ENCODE measurements at places on chromosomes 6 and 20. TPM values are rescaled to one million over a fixed set of nuclear protein-coding genes. Genes with fewer than 3 reads are reported as not detected.

DNA sequence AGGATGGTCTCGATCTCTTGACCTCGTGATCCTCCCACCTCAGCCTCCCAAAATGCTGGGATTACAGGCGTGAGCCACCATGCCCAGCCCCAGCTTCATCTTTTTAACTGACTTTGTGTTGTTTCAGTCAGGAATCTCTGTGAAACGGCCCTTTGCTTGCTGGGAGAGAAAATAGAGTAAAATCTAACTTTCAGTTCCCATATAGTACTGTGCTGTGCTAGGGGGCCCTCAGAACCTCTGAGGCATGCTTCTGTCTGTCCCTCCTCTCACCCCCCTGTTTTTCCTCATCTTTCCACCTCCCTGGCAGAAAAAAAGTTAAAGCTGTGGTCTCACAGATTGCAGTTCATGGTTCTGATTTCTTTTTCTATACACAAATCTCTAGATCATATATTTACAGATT is 48.4 kb downstream of the LRP11 start:
- DNase-seq, result no peak

DNA sequence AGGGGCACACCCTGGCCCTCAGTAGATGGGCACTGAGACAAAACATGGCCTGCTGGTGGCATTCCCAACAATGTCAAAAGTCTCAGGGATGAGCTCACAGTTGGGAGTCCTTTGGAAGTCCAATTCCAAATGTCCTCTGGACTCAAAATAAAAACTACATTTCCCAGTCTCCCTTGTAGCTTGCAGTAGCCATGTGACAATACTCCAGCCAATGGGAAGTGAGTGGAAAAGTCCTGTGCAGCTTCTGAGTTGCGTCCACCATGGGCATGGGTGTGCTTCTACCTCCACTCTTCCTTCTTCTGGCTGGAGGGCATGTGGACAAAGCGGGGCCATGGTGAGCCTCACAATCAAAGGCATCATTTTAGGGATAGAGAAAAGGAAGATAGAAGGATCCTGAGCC is 5.8 kb upstream of the ADAM33 start:
- DNase-seq, result no peak

DNA sequence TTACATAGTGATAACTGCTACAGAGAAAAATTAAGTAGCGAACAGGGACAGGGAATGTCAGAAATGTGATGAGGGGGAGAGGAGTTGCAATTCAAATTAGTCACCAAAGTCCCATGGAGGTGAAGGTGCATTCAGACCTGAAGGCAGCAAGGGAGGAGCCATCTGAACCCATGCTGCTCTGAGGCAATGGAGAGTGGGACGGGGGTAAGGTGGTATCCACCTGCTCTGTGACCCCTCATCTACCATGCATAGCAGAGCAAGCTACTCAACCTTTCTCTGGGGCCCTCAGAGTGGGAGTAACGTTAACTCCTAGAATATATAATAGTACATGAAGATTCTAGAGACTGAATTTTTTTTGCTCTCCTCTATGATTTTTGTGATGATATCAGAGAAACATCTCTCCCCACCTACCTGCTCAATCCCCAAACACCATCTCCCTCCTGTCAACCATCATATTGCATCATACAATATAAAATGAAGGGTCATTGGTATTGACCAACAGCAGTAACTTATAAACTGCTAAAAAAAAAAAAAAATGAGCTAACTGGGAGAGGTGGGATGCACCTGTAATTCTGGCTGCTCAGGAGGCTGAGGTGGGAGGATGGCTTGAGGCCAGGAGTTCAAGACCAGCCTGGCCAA is 16.6 kb upstream of the SCML4 start:
- no peak for DNase-seq

DNA sequence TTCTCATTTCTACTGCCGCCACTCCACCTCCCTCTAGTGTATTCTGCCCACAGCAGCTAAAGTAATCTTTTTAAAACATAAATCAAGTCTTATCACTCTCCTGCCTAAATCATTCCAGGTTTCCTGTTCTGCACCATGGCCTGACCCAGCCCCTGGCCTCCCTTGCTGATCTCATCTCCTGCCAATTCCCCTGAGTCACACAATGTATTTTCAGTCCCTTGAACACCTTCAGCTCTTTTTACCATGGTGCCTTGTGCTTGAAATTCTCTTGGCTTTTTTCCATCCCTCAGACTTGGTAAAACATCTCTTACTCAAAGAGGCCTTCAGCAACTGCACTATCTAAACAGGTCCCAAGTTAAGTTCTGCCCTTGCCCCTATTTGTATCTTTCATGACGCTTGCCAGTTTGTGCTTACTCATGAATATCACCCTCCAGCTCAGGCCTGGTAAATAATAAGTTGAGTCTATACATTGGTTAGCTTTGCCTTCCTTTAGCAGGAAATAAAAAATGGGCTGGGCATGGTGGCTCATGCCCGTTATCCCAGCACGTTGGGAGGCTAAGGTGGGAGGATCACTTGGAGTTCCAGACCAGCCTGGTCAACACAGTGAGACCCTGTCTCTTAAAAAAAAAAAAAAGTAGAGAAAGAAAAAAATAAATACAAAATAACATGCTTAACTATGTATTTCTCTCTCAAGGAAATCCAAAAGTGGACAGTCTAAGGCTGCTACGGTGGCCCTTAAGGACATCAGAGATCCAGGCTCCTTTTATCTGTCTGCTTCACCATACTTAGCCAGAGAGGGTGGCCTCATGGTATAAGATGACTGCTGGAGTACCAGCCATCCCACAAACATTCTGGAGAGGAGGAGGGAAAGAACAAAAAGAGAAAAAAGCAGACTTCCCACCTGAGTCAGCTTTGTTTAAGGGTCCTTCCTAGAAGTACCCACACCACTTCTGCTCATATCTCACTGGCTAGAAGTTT is 62.2 kb downstream of the ARFGEF2 start:
- no peak for DNase-seq

ANGPT4 gene
- not detected for total RNA-seq

DNAH8 gene
- total RNA-seq, result 0.05 TPM

GRCh38 chr6:21005816-21006570 is 471.7 kb downstream of the CDKAL1 start:
- DNase-seq, result no peak

CENPQ gene
- total RNA-seq, result 1.3 TPM

DNA sequence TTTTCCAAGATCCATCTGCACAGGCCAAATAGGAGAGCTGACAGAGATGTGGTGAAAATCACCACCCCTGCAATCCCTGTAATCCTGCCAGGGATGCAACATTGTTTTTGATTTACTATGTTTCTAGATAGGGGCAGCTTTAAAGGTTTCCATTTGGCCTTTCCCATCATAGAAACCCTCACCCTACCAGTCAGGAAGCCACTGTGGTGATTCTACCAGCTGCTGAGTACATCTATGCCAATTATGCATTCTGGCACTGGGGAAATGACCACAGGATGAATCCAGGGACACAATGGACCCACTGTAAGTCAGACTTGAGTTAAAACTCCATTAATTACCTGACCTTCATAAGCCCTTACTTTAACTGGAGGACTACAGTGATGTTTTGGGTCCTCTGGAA is 130.4 kb downstream of the TNFRSF21 start:
- DNase-seq, result no peak

- no peak for DNase-seq
Observed at GRCh38 chr6:7646394-7646793, 56.4 kb downstream of the SNRNP48 start.
